NCI-H187 treated with DMSO at 0.1 percent for 48 hours (cell line): ENCODE measurements at places on chromosomes 3 and 15.
A peak's percentile ranks its signal among the peaks of the same experiment; 100 is the strongest.

DNA sequence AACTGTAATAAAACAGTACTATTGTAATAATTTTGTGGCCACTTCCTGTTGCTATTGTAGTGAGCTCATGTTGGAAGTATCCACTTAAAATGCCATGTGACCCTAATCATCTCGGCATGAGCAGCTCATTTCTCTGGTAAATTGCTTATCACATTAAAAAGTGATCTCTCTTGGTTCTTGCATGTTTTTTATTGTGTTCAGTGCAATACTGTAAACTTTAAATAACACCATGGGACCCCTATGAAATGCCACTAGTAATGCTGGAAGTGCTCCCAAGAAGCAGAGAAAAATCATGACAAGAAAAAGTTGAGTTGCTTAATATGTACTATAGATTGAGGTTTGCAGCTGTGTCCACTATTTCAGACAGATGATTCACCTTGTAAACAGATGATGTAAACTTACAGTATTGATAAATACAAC, 45.6 kb downstream of the NMD3 start:
- DNase-seq = no peak

DNA sequence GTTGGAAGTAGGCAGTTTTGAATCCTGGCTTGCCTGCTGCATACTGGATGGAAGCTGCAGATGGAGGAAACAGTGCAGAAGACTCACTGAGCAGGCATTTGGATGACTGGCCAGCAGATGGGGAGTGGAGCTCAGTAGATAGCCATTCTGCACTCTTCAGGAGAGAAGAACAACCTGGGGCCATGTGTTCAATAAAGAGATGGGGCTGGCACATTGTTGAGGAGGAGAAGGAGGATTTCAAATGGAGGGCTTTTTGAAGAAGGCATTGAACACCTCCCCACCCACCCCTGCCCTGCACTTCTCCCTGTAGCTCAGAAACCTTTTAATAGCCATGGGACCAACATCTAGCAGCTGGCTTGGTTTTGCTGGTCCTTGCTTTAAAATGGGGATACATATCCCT, 109.8 kb downstream of the CACNA1D start:
- no peak for DNase-seq

- DNase-seq = no peak
Observed at GRCh38 chr3:64715211-64715982, 27.6 kb upstream of the ADAMTS9 start.

GRCh38 chr3:43644443-43644842, 22.6 kb upstream of the ANO10 start:
- no peak for DNase-seq

DNA sequence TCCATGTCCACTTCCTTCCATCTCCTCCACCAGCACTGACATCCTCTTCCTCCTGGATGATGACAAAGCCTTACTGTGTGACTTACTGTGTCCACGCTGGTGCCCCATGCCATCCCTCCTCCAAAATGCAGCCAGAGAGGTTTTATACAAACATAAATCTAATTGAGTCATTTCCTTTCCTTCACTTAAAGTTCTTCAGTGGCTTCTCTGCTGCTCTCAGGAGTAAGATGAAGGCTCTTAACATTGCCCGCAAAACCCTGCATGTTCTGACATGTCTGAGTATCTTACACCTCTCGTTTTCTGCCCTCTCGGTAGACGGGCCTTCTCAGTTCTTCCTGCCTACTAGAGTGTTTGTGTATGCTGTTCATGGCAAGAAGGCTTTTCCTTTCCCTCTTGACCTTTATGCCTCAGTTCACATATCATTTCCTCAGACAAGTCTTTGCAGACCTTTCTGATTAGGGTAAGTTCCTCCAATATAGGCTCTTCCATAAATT, 175.5 kb downstream of the CFAP20DC start:
- peak; percentile 24 for DNase-seq

- DNase-seq = peak; percentile 5
Observed at GRCh38 chr15:33788906-33789540, 179.3 kb upstream of the CHRM5 start.

GRCh38 chr15:37695719-37696118, 238.7 kb upstream of the TMCO5A start:
- DNase-seq = no peak
